CD4-positive, CD25-positive, alpha-beta regulatory T cell (primary cell): ENCODE measurements at places on chromosomes 2 and 18. TPM values are rescaled to one million over a fixed set of nuclear protein-coding genes. Genes with fewer than 3 reads are reported as not detected.

- DNase-seq = no peak
Measured at GRCh38 chr2:178761759-178762371, 45.4 kb downstream of the TTN start.

GRCh38 chr2:189439342-189439741 lies 1.9 kb upstream of the WDR75 start:
- DNase-seq = peak; percentile 23

DNA sequence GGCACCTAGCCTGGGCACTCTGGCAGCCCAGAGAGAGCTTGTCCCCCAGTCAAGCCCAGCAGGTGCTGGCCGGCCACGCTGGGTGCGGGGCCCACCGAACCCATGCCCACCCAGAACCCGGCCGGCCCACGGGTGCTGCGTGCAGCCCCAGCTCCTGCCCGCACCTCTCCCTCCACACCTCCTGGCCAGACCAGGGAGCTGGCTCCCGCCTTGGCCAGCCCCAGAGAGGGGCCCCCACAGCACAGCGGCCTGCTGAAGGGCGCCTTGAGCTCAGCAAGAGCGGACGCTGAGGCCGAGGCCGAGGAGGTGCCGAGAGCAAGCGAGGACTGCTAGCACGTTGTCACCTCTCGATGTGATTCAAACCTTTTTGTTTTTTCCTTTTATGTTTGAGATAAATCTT lies 407.0 kb upstream of the KCNJ3 start:
- DNase-seq = no peak

GRCh38 chr2:31831585-31831984 lies 179.2 kb downstream of the MEMO1 start:
- DNase-seq = no peak

DNA sequence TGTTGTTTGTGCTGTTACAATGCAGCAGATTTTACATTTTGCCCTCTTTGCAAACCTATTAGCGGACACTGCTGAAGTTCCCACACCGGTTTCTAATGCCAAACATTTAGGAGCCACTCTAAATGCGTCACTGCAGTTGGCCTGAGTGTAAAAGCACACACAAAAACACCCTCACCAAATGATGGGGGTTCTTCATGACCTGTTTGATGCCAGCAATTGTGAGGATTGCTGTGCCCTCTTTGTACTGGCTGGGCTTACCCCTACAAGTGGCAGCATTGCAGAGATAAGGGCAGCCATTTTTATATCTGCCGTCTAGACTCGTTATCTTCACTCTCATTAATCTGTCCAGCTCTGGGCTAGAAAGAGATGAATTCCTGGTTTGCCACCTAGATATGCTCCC lies 85.3 kb downstream of the NRP2 start:
- DNase-seq = no peak

DNA sequence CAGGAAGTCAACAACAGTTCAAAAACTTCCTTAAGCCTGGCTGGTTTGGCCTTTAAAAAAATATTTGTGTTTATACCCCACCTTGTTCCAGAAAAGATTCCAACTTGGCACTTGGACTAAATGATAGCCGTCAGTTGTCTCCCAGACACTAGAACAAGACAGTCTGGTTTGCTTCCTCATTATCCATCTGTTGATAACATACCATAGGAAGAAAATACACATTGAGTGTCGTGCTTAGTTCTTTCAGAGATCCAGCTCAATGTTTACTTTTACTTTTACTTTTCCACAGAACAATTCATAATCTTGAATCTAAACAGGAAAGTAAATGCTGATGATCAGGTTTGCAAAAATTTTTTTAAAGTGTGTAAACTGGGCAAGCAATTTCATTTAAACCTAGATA lies 2.4 kb upstream of the VPS54 start:
- no peak for DNase-seq

DNA sequence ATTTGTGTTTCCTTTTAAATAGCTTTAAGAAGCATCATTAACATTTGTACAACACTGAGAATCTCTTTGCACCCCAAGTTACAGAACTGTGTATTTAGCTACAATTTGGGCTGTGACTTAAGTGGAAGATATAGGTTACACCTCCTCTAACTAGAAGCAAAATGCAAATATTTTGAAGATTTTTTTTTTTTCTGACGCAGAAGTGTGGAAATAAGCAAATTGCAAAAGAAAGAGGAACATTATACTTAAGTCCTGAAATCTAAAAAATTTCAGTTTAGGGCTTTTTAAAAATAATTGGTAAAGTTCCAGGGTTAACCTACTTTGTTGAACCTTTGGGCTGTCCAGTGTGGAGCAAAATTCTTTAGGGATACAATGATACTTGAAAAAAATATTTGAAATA lies 41.4 kb upstream of the RBMS1 start:
- DNase-seq = no peak

- peak; percentile 70 for DNase-seq
Measured at GRCh38 chr2:108449410-108450130, 564 bp downstream of the GCC2 start.

DNA sequence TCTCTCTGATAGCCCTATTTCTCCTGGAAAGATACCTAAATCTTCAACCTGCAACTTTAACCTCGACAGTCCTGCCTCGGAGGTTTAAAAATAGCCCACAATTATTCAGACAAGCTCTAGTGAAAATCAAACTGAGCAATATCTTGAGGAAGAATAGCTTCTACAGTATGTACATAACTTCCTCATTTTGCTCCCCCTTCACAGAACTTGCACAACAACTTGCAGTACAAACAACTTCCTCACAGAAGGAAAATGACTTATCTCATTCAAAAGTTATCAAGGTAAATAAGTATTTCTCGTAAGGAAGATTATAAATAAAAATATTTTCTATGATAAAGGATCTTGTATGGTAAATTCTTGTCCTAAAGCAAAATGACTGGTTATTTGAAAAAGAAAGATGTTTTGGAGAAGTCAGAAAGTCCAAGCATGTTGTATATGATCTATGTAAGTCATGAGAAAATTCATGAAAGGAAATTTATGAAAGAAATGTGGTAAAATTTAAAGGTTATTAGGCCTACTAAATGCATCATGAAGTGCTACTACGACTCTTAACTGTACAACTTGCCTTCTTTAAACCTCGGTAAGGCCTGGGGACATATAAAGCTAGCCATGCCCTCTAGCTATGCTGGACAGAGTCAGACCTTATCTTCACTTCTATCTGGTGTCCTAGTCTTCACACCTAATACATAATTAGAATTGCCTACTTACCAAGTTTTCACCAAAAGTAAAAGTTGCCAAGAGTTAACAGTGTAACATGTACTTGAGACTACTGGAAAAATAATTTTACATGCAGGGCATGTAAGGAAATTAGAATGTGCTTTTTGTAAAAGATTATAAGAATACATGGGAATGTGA lies 394.5 kb downstream of the DLGAP1 start:
- DNase-seq = no peak

GRCh38 chr18:68954738-68955137 lies 156.9 kb downstream of the CCDC102B start:
- no peak for DNase-seq

DNA sequence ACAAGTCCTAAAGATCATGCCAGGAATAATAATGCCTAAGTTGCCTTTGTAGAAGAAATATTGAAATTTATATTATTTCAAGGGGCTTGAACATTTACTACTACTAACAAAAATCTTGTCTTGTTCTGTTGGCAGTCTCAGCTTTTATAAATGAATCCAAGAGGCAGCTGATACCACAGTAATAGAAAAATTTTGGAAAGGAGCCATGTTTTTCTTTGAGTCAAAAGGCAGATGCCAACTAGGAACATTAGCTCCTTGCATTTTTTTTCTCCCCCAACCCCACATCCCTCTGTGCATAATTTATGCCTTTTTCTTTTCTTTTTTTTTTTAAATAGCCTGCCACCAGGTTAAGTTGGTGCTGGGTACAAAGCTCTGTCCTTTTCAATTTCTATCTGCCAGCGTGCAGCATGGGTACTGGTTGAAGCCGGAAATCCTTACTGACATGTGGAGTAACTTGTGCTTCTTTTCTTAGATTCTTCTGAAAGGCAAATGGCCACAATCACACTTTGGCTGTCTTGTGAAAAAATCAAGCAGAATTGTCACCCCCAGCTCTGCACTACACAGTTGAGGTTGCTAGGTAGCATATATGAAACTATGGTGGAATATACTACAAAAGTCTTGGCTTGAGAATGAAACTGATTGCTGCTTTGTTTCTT lies 98.8 kb downstream of the RHBDD1 start:
- DNase-seq = no peak

DNA sequence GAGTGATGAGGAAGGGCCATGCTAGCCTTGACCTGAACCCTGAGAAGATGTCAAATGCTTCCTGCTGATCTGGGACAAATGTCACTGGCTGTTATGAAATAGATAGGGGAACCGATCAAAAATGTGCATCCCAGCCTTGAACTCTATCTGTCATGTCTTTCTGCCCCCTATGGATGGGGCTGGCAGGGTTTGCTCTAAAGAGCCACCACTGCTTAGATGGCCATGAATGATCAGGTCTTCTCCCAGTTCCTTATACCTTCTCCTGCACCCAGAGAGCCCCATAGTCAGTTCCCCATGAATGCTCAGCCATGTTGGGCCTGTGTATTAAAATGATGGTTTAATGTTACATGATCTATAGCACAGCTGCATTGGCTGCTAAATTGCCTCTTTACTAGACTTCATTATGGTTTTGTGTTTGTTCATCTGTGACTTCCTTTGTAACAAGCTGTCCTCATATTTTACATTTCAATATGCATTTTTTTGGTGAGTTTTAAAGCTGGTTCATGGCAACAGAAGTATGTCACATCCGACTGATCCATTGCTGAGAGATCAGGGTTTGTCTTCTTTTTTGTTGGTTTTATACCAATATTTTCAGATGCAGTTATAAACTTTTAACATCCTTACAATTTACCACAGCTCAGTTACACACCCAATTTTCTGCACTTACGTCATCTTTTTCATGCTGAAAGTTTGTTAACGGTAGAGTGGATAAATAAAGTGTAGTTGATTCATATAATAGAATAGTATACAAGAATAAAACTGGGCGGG lies 56.3 kb upstream of the SMAD2 start:
- DNase-seq = no peak

DNA sequence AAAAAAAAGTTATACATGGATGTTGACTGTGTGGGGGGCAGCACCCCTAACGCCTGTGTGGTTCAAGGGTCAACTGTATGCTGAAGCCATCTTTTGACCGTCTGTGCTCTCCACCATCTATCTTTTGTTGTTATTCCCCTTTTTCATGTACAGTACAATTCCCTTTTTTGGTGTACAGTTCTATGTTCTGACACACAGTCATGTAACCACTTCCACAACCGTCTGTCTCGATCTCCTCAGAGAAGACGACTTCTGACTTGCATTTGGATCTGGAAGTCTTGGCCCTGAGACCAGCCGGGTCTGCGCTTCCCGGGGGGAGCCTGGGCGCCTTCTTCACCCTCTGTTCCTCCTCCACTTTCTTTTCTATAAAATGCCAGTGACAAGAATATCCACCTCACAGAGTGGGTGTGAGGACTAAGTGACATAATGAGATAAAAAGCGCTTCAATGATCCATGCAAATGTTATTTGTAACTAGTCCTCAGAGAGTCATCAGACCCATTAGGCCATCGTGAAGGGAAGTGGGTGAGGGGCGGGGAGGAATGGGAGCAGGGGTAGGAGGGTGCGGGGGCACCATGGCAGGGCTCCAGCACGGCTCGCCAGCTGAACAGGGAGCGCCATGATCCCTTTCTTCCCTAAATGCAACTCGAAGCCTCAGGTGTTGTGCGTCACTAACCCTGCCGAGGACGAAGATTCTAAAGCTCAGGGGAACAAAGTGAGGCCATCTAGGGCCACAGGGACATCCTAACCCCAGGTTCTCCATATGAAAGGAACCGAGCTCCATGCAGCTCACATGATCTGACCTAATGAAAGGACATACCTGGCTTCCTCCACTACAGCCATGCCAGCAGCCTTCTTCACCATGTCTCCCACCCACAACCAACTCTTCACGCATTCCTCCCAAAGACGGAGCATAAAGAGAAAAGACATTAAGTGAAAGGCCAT lies 16.6 kb downstream of the ADCY3 start:
- DNase-seq = no peak

GRCh38 chr18:37176621-37176934 lies 347.7 kb downstream of the KIAA1328 start:
- no peak for DNase-seq

DNA sequence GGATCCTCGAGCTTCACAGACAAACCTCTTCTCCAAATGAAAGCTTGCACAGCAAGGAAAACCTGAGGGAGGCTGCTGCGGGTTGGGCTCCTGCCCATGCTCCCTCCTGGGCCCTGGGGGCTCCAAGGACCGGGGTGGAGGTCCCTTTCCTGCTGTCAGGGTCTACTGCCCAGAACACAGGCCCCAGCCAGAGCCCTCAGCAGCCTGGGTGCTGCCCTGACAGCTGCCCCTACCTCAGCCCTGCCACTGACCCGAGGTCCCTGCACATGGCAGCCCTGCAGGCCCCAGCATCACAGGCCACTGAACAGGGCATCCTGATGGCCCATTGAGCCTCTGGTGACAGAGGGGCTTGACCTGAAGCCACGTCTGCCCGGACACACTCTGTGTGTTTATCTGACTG lies 41.0 kb downstream of the CROCC2 start:
- DNase-seq = no peak

DNA sequence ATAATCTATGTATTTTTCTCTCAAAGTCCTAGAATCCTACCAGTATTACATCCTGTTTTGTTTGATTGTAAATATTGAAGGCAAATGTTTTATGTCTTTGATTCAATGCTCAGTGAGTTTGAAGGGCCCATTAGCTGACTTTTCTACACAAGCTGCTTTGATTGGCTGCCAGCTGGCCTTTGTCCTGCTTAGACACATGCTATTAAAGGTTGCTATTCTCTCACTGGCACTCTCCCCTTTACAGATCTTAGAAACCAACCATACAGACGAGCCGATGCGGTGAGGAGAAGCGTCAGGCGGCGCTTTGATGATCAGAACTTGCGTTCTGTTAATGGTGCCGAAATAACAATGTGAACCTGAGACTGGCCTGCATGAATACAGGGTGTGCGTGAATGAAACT lies 69.7 kb downstream of the PRPF40A start:
- DNase-seq = no peak

DNA sequence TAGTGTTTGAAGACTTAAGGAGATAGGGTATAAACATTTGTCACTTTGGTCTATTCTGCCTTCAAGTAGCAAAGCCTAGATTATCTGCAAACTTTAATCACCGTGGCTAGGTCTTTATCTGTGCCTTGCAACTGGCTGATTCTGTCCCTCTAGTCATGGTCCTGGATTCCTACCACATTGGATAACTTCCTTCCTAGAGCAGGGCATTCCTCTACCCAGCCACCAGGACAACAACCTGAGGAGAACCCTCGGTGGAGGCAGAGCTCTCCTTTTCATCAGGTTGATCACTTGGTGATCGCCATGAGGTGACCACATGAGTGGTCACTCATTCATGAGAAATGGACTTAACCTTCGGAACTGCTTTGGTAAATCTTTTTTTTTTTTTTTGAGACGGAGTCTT lies 25.3 kb upstream of the PTPRM start:
- no peak for DNase-seq

- no peak for DNase-seq
Measured at GRCh38 chr2:60961457-60961856, 56.1 kb upstream of the PEX13 start.

PSMA8 gene
- 0.30 TPM for total RNA-seq

MFF gene
- total RNA-seq = 62.3 TPM

MALL gene
- 0.27 TPM for total RNA-seq

HRH4 gene
- total RNA-seq = 0.39 TPM

EFR3B gene
- total RNA-seq = 0.10 TPM

RPS27A gene
- total RNA-seq = 1,249 TPM

HJURP gene
- total RNA-seq = 1.8 TPM

TEKT4 gene
- not detected for total RNA-seq

ING5 gene
- total RNA-seq = 64.8 TPM

STAT4 gene
- total RNA-seq = 60.0 TPM

SPP2 gene
- total RNA-seq = not detected
